RPMI7951 (cell line): ENCODE measurements at places on chromosomes 3 and 15. TPM values are rescaled to one million over a fixed set of nuclear protein-coding genes. Genes with fewer than 3 reads are reported as not detected.

GRCh38 chr3:24972491-24972890 lies 455.6 kb upstream of the RARB start:
- DNase-seq: peak; percentile 70

GRCh38 chr15:84928843-84929168 lies 44.3 kb downstream of the SLC28A1 start:
- no peak for DNase-seq

- DNase-seq: no peak
Measured at GRCh38 chr3:24351779-24352469, 142.7 kb downstream of the THRB start.

GRCh38 chr15:65688462-65688861 lies 66.7 kb downstream of the SLC24A1 start:
- peak; percentile 10 for DNase-seq

PAK6 gene
- total RNA-seq: 7.9 and 9.5 TPM in 2 replicates

SHF gene
- total RNA-seq: 2.3 and 4.4 TPM in 2 replicates

UBA3 gene
- 104 and 127 TPM in 2 replicates for total RNA-seq

- peak; percentile 74 for DNase-seq
Measured at GRCh38 chr3:141275973-141276372, 44.3 kb downstream of the PXYLP1 start.

TSEN2 gene
- 8.0 and 12.4 TPM in 2 replicates for total RNA-seq

CKMT1B gene
- not detected in 2 replicates for total RNA-seq

TGFBR2 gene
- total RNA-seq: 121 and 132 TPM in 2 replicates

DNA sequence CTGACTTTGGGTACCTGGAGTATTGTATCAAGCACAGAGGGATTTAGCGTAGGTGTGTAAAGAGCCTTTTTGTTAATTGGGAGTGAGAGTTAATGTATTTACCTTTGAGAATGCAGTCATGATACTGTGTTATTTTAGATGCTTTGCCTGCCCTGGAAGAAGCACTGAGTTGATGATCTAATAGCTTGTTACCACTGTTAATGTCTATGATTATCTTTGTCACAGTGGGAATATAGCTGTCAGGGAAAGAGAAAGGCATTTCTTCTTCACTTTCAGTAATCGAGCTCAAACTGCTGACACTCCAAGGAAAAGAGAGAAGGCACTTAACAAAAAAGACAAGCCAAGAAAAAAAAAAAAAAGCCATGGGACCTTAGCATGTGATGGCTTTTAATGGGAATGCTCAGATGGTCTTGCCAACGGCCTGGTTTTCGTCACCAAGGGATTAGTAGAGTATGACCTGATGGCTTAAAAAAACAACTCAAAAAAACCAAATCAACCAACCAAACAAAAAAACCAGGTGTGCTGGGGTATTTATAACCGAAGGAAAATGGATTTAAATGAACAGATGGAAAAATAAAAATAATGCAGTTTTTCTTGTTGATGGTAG lies 387.4 kb downstream of the PTPRG start:
- no peak for DNase-seq
